ENCODE measurements at places on chromosomes 11 and 22.

DNA sequence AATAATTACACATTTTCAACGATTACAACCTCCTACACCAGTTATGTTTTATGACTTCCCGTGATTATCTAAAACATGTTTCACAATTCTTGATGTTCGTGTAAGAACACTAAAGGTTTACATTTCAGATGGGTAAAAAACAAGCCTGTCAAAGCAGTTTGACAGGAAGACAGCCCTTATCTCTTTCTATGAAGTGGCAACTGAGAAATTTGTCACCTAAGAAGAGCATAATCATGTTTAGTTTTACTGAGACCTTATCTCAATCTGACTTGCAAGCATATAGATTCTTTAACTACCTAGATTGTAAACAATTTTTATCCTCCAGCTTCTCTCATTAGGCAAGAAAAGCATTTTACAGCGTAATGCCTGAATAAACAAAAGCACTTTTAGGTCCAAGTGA, 218.4 kb upstream of the ZBED5 start:
- no peak for DNase-seq

DNA sequence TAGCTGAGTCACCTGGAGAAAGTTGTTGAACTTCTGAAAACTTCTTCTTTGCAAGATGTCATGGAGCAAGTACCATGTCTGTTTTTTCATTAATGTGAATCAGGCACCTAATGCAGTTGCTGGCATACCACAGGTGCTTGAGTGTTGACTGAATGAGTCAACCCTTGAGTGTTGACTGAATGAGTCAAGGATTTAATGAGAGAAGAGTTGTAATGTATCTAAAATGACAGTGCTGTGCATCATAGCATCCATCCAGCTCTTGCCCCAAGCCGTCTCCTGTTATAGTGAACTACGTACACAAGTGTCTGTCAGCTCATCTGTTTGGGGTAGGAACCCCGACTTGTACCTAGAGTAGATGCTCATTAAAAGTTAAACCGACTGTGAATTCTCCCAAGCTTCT, 93.1 kb downstream of the CWC15 start:
- no peak for DNase-seq

GRCh38 chr11:94876222-94876621, 97.1 kb downstream of the CWC15 start:
- DNase-seq, result no peak

DNA sequence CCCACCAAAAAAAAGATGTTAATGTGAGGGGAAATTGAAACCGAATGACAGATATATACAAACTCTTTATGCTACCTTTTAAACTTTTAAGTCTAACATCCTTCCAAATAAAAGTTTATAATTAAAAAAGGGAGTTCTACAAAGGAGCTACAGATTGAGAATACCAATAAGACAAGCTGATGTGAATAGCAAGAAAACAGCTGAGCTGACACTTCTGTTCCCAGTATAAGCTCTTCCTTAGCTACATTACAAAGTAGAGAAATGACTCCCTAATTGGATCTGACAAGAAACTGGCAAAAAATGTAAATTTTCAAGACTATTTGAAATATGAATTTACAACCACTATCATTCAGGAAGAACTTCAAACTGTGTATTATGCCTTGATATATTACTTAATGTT, 294.6 kb upstream of the SYN3 start:
- DNase-seq, result no peak

DNA sequence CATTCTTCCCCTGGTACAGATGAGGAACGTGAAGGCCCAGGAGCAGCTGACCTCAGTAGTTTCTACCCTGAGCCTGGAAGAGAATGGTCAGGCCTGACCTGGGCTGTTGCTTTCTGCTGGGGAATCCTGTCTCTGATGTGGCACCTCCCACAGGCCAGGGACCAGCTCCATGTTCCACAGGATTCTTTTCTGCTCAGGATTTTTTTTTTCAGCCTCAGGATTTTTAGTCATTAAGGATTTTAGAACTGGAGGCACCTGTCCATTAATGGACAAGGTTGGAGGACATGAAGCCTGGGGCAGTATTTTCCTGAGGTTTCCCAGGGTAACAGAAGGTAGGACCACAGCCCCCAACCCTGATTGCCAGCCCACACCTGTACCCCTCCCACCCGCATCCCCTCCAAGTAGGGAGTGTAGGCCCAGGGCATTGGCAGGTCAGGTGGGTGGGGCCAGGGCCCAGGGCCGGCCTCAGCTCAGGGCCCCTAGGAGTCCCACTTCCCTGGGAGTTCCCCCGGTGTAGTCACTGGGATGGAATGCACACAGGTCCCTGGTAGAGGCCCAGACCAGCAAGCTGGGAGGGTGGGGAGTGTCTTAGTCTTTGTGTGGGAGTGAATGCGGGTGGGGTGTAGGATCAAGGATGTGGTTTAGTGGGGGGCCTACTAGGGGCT, 16.1 kb downstream of the BIK start:
- no peak for DNase-seq

DNA sequence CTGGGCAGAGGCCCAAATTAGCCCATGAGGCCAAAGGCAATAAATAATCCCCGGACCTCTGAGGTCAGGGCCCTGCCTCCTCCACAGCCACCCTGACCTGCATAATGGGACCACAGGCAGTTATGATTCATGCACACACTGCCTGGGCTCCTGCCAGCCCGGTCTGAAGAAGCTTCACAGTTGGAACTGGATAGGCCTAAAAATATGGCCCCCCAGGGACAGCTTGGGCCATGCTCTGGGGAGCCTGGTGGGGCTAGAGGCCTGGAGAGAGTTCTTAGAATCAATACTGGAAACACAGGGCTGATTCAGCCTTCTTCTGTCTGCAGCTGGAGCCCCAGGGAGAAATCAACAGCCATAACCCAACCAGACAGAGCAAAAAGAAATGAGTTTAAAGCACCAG, 112.8 kb upstream of the CADM1 start:
- DNase-seq, result no peak

DNA sequence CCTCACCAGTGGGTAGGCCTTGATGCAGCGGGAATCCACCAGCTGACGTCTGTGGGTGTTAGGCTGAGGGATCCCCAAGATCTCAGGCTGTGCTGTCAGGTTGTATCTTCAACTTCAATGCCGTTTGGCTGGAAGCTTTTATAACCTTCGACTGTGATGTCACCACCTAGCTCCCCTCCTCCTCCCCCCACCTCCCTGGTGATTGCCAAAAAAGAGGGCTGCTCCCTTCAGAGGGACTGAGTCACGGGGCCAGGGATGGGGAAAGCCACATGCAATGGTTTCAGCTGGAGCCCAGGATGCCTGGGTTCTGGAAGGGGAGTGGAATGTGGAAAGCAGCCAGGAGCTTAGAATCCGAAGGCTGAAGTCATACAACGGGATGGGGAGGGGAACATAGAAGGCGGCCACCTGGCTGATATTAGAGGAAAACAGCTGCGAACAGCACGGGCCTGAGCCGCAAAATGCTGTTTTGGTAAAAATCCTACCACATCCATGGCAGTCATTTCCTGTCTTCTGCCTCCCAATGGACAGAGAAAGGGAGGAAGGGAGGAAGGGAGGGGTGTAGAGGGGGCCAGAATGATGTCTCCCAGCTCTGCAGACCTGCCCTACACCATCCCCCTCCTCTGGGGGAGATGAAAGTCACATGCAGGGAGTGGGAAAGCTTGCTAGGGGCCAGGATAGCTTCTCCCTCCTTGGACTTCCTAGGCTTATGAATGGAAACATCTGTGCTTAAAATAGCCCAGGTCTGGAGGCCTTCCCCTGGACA, at the start of gene LRRN4CL:
Gene LRRN4CL, minus strand, starts transcription at position 110 of the 763 bp plus-strand sequence. CDS start 1,022 bp downstream, outside the sequence.
- no peak for DNase-seq

GRCh38 chr11:71928737-71929443, at the start of gene RNF121:
RNF121 (plus strand) TSS chr11:71929046; CDS start chr11:71929062, 16 bp downstream.
- peak; percentile 99 for DNase-seq

DNA sequence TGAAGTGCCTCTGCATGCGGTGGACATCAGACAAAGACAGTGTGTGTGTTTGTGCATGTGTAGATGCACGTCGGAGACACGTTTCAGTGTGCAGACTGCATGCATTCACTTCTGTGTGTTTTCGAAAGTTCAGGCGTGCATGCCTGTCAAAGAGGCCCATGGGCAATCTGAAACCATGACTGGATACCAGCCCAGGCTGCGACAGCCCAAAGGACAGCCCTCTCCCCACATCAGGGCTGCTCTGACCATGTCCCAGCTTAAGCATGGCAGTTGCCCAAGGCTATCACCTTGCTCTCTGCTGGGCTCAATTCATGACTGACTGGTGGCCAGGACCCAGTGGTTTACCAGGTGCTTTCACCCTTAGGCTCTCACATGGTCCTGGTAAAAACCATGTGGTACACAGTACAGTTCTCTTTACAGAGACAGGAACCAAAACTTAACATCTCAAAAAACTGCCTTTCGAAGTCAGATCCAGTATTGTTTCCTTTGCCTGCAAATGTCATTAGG, 423.7 kb upstream of the CADM1 start:
- no peak for DNase-seq

GRCh38 chr11:14320020-14320419, 39.0 kb downstream of the RRAS2 start:
- DNase-seq, result no peak

- no peak for DNase-seq
Measured at GRCh38 chr11:64924910-64925284, 408 bp downstream of the PPP2R5B start.

DNA sequence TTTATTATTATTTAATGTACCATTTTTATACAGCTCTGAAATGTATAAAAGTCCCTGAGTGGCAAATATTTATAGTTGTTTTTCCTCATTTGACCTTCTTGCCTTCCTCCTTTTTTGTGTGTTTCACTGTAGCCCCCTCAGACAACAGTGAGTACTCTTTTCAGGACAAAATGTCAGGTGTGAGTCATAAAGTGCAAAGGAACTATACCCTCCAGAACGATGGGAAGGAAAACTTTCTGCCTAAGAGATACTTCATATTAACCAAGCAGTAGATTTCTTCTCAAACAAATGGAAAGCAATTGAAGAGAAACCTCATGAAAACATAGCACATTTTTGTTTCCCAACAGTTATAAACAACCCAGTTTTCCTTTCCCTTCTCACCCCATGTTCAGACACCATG, 16.1 kb upstream of the MS4A7 start:
- DNase-seq, result no peak

DNA sequence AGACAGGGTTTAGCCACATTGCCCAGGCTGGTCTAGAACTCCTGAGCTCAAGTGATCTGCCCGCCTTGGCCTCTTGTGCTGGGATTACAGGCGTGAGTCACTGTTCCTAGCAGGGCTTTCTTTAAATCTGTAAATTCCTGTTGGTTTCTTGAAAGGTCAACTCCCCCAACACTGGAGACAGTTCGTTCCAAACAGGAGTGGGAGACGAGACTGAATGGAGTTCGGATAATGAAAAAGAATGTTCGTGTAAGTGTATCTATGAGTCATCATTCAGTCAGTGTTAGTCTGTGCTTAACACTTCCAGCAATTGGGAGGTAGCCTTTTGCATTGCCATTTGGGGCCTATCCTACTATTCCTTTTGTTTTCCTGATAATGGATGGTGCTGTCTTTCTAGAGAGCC, 10.0 kb upstream of the BACE1-AS start:
- DNase-seq, result no peak

GRCh38 chr11:61446211-61446651, 16.3 kb downstream of the SDHAF2 start:
- DNase-seq, result peak; percentile 96

DNA sequence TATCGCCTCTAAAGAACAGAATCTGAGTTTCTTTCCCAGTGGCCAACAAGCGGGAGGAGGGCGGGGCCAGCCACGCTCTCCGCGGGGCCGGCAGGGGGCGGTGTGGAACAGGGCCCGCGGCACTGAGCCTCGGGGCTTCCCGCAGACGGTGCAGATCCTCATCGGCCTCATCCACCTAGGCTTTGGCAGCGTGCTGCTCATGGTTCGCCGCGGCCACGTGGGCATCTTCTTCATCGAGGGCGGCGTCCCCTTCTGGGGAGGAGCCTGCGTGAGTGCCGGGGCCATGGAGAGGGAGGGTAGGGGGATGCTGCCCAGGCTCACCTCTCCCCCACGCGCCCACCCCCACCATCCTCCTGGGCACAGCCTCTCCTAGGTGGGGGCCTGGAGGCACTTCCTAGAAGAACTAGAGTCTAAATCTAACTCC, 10.7 kb downstream of the MS4A15 start:
- DNase-seq, result no peak

GRCh38 chr11:59801160-59801706, 9.3 kb downstream of the MRPL16 start:
- DNase-seq, result peak; percentile 54

- DNase-seq, result peak; percentile 9
Measured at GRCh38 chr11:73019449-73019848, 122.7 kb downstream of the FCHSD2 start.

DNA sequence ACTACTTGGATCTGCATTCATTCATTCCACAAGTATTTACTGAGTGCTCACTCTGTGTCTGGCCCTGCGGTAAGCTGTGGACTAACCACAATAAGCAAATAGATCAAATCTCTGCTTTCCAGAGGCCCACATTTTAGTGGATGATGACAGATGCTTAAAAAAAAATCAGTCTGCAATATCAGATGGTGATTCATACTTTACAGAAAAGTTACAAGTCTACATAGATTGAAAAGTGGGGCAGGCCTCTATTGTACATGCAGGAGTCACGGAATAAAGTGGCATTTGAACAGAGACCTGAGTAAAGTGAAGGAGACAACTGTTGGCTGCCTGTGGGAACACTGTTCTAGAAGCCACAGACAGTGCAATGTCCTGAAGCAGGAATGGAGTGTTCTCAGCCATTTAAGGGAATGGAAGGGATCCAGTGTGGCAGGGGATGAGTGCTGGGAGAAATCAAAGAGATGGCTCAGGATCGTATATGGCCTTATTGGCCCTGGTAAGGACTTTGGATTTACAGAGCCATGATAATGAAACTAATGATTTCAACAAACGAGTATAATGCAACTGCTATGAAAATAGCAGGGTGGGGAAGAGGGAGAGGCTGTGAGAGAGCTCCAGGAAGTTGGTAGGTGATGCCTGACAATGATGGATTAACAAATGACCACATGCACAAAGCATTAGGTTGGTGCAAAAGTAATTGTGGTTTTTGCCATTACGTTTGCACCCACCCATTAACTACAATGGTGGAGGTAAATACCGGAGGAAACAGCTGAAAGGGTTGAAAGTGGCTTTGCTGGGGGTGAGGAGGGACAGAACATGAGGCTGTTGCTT, 31.1 kb downstream of the TMEM45B start:
- DNase-seq, result no peak

- no peak for DNase-seq
Measured at GRCh38 chr11:2744166-2744565, 44.4 kb upstream of the KCNQ1OT1 start.

DNA sequence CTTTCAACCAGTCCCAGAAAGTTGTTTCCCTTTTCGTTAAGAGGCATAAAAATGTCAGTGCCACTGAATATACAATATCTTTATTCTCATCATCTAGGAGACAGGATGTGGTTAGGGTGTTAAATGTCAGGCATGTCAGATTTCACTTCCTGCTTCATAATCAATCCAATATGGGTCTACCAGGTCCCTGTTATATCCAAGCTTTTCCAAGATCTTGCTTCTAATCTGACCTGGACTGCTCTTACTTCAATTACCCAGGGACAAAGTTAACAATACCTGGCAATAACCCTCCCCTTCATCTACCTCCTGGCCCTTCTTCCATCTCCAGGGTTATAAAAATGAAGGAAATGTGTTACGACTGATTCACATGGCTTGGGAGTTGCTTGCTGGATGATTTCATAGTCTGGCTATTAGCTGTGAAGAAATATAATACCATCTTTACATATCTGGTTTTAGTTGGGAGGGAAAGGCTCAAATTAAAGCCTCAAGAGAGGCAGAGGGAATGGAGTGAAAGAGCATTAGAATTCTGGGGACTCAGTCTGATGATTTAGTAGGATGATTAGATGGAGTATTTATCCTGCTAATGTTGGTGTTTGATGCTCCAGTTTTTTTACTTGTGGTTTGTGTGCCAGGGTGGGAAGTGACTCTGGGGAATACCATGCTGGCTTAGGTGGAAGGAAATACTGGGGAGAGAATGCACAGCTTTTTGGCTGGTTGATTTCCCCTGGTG, 534.3 kb downstream of the ETS1 start:
- no peak for DNase-seq
